ENCODE measurements at places on chromosomes 5 and 9.

- peak overlapping the region; percentile 62 for H3K4me3 ChIP-seq
- DNase-seq = no peak
Observed at GRCh38 chr9:708182-708550, 133.3 kb upstream of the DMRT1 start.

DNA sequence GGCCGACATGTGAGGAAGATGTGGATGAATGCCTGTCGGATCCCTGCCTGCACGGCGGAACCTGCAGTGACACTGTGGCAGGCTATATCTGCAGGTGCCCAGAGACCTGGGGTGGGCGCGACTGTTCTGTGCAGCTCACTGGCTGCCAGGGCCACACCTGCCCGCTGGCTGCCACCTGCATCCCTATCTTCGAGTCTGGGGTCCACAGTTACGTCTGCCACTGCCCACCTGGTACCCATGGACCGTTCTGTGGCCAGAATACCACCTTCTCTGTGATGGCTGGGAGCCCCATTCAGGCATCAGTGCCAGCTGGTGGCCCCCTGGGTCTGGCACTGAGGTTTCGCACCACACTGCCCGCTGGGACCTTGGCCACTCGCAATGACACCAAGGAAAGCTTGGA is 14.1 kb downstream of the CRB2 start:
- H3K27ac ChIP-seq = no peak overlapping the region
- peaks cover 7% of the 10 kb centered on the region for H3K36me3 ChIP-seq
- peaks cover 3% of the 10 kb centered on the region for H3K27me3 ChIP-seq

DNA sequence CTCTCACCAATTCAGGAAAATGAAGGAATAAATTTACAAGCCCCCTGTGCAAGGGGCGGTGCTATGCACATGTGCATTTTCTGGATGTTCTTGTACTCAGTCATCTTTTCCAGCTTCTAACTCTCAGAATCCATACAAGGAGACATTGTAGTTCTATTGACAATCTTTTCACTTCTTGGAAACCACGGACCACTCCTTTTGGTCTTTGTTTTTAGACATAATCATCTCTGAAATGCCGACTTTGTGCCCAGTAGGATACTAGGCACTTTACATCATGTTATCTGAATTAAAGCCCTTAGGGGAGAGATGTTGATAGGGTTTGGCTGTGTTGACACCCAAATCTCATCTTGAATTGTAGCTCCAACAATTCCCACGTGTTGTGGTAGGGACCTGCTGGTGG is 322.6 kb upstream of the WWC1 start:
- no peaks in the 10 kb centered on the region for H3K36me3 ChIP-seq
- H3K27ac ChIP-seq = no peak overlapping the region
- peaks cover 32% of the 10 kb centered on the region for H3K4me1 ChIP-seq

DNA sequence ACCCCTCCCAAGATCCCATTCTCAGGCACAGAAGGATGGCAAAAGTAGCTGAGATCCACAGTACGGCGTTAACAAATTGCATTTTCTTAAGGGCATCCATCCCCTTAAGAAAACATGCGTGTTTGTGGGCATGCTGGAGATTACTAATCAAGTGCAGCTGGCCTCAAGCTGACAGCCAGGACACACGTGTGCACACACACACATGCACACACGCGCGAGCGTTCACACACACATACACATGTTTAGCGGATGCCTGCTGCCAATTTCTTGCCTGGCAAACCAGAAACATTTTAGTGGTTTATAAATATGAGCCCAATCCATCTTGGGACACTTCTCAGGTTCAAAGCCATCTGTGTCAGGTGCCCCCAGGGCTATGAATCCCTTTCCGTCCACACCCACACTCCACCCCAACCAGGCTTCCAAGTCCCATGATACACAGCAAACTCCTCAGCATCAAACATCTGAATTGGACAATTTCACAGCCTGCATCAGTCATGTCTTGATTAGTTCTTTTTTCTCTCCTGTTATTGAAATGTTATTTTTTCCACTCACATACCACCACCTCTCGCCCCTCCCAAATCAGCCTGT is 23.5 kb upstream of the SMIM23 start:
- no peaks in the 10 kb centered on the region for H3K36me3 ChIP-seq
- DNase-seq = no peak

DNA sequence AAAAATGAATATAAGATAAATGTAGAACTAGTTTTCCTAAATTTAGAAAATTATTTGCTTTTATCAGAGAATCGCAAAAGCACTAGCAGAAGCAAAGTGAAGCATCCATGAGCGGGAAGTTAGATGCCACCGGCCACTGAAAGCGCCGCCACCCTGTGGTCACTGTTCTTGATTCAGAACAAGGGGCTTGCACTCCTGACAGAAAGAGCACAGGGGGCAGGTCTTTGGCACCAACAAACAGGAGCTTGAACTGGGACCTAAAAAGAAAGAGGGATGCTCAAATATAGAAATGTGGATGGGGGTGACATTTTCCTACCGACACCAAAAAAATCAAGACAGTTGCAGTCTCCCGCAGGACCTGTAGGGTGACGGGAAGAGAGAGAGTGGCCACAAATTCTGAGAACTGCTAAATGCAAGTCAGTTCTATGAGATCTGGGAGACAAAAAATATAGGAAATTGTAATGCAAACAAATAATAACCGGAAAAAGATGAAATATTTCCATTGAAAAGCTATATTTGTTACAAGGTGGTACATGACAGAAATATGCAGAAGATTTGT is 144.3 kb downstream of the CDH12 start:
- no peaks in the 10 kb centered on the region for H3K4me1 ChIP-seq
- no peaks in the 10 kb centered on the region for H3K36me3 ChIP-seq
- peaks cover 33% of the 10 kb centered on the region for H3K27me3 ChIP-seq
- no peak overlapping the region for H3K27ac ChIP-seq
- H3K4me3 ChIP-seq = no peak overlapping the region

DNA sequence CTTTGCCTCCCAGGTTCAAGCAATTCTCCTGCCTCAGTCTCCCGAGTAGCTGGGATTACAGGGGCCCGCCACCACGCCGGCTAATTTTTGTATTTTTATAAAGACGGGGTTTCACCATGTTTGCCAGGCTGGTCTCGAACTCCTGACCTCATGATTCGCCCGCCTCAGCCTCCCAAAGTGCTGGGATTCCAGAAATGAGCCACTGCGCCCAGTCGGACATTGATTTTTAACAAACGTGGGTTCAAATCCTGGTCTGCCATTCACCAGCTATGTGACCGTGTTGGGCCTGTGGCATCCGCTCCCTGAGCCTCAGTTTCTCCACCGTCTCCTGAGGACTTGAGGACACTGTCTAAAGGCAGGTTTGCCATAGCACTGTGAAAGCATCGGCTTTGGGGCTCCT is 41.8 kb upstream of the NEK6 start:
- H3K4me3 ChIP-seq = no peak overlapping the region
- H3K27me3 ChIP-seq = no peaks in the 10 kb centered on the region
- no peak overlapping the region for H3K27ac ChIP-seq
- H3K4me1 ChIP-seq = peaks cover 7% of the 10 kb centered on the region
- no peak for DNase-seq

GRCh38 chr5:175867587-175868347 is 3.6 kb upstream of the CPLX2 start:
- no peaks in the 10 kb centered on the region for H3K36me3 ChIP-seq
- H3K27ac ChIP-seq = no peak overlapping the region
- peaks cover 2% of the 10 kb centered on the region for H3K4me1 ChIP-seq
- DNase-seq = no peak
- peaks cover 75% of the 10 kb centered on the region for H3K27me3 ChIP-seq
